T-helper 22 cell (primary cell): ENCODE measurements at places on chromosomes 2 and 18.

- no peak for DNase-seq
These were observed 4.8 kb downstream of the APOB start for GRCh38 chr2:21039080-21039556.

DNA sequence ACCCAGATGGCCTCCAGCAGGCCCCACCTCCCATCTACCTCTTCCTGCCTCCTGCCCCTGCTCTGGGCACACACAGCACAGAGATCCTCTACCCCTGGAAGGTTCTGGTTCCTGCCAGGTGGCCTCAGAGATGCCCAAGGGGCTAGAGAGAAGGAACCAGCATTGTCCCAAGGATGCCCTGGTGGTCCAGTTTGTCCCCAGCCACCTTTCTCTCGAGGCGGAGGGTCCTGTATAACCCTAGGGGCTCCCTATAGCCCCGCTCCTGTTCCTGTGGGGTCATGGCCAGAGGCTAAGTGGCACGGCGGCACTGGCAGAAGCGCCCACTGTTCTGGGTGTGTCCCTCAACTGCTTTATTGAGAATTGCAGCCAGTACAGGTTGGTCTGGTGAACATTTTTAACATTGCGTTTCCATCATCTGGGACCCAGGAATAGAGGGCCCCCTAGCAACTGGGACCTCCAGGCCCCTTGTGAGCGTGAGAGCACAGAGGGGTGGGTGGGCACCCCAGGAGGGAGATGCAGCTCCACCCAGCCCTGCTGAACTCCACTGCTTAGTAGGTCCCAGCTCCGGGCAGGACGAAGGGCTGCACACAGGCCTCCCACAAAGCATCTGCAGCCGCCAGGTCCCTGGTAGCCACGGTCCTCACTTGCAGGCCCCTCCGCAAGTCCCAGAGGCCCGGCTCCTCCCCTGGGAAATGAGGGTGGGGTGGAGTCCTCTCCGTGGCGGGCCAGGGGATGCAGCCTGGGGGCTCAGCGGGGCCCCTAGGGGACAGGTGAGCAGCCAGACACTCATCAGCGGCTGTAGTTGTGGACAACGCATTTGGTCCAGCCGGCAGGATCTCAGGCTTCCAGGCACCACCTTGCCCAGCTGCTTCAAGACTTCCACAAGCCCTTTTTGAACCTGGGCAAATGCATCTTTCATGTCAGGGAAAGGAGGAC is 33.1 kb downstream of the GPC1 start:
- DNase-seq = no peak

DNA sequence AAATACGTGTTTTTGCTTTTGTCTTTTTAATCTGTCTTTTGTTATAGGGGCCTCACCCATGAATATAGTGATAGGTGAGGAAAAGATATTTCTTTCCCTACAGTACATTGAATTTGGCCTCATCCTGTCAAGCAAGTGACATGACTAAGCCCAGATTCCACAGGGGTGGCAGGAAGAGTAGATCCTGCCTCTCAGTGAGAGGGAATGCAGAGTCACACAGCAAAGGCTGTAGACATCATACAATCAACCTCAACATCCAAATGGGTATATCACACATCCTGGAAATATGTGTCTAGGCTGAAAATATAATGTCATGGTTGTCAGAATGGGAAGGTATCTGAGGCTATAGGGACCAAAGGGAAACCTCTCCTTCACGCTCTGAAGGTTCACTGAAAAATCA is 269.6 kb downstream of the CDH20 start:
- no peak for DNase-seq

DNA sequence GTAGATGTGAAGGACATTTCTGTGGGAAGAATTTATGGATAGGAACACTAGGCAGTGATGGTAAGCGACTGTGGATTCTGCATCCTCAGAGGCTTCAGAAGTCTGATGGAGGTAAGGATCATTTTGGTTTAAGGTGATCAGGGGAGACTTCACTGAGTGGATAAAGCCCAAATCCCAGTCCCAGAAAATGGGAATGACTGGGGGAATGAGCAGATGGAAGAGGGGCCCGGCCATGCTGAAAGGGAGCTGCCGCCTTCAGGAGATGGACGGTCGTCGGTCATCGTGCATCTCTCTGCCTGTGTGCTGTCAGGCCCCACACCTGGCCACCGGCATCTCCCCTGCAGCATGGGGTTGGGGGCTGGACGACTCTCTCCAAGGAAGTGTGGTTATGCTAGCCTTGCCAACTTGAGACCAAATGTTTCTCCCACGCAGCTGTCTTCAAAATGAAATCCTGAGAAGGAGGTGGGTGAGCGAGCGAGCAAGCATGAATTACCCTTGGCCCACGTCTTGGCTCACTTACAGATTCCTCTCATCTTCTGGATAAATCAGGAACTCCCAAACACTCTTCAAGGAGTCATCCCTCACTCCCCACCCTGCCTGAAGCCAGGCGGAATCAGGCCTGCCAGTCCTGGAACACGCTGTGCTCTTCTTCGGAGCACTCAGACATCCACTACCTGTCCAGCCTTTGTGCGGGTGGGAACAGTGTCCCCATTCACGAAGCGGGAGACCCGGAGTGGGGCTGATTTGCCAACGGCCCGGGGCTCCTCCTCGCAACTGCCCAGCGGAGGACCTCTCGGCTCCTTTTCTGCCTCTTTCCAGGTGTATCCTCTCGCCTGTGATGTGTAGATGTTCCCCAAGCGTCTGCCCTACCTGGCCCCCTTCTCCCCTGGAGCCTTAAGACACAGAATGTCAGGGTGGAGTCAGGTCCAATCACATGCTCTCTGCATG is 85.6 kb downstream of the PRKCE start:
- no peak for DNase-seq

DNA sequence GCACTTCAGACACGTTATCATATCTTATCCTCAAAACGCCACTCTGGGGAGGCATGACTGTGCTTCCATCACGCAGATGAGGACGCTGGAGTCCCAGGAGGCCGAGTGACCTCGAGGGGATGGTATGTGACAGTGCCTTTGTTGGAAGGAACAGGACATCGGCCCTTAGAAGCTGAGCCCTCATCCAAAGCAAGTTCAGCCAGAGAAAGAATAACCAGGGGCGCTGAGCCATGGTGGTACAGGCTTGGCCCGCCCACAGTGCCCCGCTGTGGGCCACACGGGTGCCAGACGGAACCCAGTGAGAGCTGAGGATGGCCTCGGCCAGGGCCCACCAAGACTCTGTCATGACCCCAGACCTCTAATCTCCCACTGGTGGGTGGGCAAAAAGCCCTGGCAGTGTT is 31.3 kb downstream of the HS1BP3 start:
- DNase-seq = no peak

GRCh38 chr2:101949304-101949703 is 42.5 kb upstream of the IL1R2 start:
- no peak for DNase-seq

DNA sequence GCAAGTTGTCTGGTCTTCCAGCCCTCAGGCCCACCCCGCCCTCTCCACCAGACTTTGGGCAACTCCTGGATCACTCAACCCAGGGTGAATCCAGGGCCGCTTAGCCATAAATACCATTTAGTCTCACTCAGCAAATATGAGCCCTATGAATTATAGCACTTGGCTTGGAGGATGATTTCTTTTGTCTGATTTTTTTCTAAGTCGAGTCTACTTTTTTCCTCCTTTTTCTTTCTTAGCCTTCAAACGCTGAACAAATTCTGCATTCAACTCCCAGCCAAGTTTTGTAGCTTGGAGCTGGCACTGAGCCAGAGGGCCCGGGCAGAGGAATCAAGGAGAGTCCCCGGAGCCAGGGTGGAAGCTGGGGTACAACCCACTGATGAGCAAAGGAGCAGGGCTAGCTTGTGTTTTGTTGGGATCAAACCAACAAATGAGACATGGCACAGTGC is 48.7 kb downstream of the SERTAD2 start:
- DNase-seq = no peak

DNA sequence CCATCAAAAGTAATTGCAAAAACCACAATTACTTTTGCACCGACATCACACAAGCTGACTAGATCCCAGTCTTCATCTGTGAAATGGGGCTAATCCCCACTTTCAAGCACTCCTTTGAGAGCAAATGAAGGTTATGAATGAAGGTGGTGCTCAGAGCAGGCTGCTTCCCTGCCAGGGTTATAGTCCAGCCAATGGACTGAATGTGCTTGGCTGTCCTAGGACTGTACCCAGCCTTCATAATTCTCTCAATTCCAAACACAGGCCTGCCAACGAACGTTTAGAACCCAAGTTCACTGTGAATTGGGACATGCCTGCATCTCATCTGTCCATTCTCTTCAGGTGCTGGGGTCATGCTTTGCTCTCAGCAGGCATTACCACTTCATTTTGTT is 27.8 kb upstream of the ICOS start:
- no peak for DNase-seq
